AG08396 (cell line): ENCODE measurements at places on chromosomes 2 and 18.

GRCh38 chr2:175468431-175469098, 287.1 kb upstream of the ATP5MC3 start:
- DNase-seq = no peak

GRCh38 chr2:41896186-41896846, 151.5 kb upstream of the PKDCC start:
- no peak for DNase-seq

DNA sequence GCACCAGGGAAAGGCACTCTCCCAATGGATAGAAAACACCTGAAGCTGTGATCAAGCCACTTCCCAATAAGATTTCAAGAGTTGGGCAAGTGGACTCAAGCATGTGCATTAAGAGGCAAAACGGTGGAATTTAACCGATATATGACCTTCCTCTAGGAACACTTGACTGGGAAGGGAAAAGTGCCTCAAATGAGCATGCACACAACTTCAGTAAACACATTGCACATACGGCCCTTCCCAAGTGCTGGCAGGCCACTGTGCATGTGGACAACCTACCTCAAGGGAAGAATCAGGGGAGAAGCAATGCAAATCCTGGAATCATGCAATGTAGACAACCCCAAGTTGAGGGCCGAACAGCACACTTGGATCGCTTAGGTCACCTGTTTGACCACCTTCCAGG, 23.9 kb upstream of the SH3RF3 start:
- no peak for DNase-seq

GRCh38 chr2:173496746-173497145, 142.1 kb downstream of the CDCA7 start:
- DNase-seq = peak; percentile 15

GRCh38 chr2:151799886-151800292, 28.3 kb downstream of the ARL5A start:
- no peak for DNase-seq

GRCh38 chr2:241977557-241978300, 108.2 kb downstream of the RTP5 start:
- DNase-seq = no peak

DNA sequence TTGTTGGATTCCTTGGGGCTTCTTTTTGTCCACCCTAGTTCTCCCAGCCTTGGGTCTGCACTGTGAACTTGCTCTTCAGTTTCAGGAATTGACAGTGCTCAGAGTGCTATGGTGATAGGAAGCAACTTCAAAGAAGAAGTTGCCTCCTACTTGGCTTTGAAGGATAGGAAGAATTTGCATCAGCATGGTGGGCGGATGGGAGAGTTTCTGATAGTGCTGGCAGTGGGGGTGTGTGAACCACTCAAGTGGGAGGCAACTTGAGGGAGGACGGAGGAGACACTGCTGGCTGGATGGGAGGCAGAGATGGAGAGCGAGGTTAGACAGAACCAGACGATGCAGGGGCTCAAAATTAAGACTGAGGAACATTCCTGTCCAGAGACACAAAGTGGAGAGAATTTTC, 164.4 kb upstream of the SKOR2 start:
- DNase-seq = no peak

- DNase-seq = no peak
Measured at GRCh38 chr2:165820296-165820695, 26.2 kb upstream of the GALNT3 start.

DNA sequence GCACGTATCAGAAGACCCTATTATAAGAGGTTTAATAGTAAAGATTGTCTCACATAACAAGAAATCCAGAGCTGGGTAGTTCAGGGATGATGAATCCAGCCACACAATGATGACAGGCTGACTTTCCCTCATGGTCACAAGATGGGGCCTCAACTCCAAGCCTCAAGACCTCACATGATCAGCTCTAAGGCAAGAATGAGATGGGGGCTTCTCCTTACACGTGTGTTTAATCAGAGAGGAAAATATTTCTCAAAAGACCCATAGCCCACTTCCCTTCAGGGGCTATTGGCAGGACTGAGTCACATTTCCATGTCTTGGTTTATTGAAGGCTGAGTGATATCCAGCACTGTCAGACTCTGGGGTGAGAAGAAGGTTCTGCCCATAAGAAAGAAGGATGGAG, 100.2 kb upstream of the FOSL2 start:
- DNase-seq = no peak

DNA sequence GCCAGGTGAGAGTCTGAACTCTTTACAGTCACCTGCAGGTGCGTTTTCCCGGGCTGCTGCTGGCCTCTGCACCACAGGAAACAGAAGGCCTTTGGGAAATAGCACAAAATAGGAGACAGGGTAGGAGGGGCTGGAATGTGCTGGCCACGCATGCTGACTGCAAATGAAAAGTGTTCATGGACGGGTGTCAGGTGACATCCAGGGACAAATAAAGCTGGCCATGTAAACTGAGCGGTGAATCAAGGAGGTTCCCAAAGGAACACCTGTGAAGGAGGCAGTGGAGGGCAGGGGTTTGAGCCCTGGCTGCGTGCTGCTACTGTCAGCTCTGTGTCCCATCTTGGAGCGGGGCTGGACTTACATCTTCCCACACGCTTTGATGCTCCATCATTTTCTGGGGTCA, 42.4 kb upstream of the GBX2 start:
- no peak for DNase-seq

DNA sequence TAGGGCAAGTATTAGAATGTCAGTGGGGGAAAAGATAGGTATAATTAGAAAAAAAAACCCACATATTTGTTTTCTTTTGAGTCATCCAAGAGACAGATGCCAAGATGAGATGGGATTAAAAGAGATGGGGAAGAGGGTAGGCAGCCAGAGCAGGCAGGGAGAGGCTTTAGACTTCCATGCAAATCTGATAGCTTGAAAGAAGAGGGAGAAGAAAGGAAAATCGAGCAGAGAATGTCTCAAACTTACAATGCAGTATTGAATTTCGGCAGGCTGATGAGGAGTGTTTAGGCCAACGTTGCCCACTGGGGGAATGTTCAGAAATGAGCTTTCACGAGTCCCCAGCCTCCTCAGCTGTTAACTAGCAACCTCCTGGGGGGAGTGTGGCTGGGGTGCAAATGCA, 91.3 kb downstream of the SPATS2L start:
- DNase-seq = no peak

GRCh38 chr18:47756364-47757016, 174.0 kb downstream of the SMAD2 start:
- peak; percentile 70 for DNase-seq

GRCh38 chr2:15711126-15711860, 119.6 kb downstream of the DDX1 start:
- DNase-seq = no peak

DNA sequence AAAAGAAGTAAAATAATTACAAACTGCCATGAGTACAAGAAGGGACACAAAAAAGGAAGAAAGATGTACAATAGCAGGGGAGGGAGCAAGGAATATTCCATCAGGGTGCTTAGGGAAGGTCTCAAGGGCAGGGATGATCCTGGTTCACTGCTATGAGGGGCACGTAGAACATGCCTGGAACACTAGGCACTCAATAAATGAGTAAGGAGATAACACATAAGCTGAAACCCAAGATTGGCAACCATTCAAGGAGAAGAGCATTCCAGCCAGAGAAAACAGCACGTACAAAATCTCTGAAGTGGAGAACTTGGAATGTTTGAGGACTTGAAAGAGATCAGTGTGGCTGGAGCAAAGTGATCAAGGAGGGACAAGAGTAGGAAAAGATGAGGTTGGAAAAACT, 103.2 kb downstream of the FAM161A start:
- DNase-seq = no peak

- DNase-seq = no peak
Measured at GRCh38 chr2:38654528-38655381, 11.2 kb upstream of the GALM start.

- DNase-seq = peak; percentile 65
Measured at GRCh38 chr2:37376421-37377186, 32.2 kb downstream of the QPCT start.

- DNase-seq = no peak
Measured at GRCh38 chr18:30999887-31000628, 42.5 kb downstream of the DSC3 start.

- no peak for DNase-seq
Measured at GRCh38 chr18:9897129-9897528, 11.4 kb downstream of the TXNDC2 start.

- no peak for DNase-seq
Measured at GRCh38 chr2:26556309-26557243, 78.7 kb upstream of the OTOF start.

GRCh38 chr18:21513741-21514140, 86.8 kb downstream of the ESCO1 start:
- DNase-seq = no peak

DNA sequence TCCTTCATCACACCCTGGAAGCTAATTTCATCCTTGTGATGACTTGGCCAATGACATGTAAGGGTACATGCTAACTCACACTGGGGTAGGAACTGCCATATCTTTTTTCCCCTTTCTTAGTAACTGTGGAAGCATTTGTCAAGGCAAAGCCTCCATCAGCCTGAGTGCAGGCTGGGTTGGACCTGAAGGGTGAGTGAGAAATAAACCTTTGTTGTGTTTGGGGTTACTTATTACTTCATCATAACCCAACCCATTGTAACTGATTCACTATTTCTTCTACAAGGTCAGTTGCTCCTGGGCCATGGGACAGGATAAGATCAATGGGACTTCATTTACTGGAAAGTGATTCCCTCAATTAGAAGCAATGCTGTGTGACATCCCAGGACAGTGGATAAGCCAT, 108.4 kb downstream of the COL6A3 start:
- no peak for DNase-seq
